Stimulated activated CD8-positive, alpha-beta memory T cell treated with anti-CD3 and anti-CD28 coated beads, Interleukin-4, amount 100 ng/mL, for 4 hours (primary cell): ENCODE measurements at places on chromosomes 11 and 22.

DNA sequence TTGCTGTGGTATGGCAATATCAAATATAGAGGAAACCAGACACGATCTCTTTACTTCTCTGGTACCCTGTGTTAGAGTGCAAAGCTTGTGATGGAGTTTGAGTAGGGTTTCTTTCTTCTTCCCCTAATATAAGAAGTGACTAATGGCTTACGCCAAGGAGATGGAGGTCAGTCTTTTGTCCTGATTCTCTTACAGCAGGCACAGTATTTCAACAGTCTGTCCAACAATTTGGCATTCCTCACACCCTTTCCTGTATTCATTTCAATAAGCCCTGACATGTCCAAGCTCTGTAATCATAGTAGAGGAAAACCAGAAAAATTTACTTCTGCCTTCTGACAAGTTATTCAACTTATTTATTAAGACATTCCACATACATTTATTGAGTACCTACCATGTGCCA, 546.2 kb downstream of the TMEM135 start:
- DNase-seq: no peak

GRCh38 chr11:68010090-68011041, at the start of gene ALDH3B1:
ALDH3B1 (plus strand) TSS chr11:68010327; CDS start chr11:68015298, 4,971 bp downstream.
- no peak for DNase-seq

DNA sequence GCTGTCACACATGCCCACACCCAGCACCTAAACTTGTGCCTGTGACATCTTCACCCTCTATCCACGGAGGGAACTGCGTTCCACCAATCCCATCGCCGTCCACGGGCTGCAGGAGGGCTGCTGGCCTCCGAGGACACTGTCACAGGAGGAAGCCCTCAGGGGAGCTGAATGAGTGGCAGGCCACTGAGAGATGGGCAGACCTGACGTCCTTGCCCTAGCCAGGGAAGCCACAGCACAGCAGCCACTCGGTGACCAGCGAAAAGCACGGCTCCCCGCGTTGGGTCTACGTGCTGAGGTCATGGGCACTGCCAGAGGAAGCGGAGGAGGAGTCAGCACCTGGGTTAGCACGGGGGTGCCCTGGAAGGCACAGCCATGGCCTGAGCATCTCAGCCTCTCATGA, 50.5 kb downstream of the IGSF9B start:
- no peak for DNase-seq

- DNase-seq: no peak
These were observed 3.4 kb downstream of the IRF7 start for GRCh38 chr11:612201-612960.

- DNase-seq: no peak
These were observed 507.0 kb downstream of the NTM start for GRCh38 chr11:131877246-131877942.

- no peak for DNase-seq
These were observed 33.3 kb upstream of the KCNJ11 start for GRCh38 chr11:17421781-17422180.

DNA sequence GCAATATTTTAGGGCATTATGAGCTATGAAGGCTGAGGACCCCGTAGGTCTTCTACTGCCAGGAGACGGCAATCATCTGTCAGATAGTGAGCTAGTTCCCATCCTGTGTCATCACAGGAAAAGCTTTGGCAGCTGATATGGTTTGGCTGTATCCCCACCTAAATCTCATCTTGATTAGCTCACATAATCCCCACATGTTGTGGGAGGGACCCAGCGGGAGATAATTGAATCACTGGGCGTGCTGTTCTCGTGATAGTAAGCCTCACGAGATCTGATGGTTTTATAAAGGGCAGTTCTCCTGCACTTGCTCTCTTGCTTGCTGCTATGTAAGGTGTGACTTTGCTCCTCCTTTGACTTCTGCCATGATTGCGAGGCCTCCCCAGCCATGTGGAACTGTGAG, 18.1 kb downstream of the CSRP3 start:
- no peak for DNase-seq

- DNase-seq: no peak
These were observed 120.9 kb downstream of the ME3 start for GRCh38 chr11:86551288-86552092.

DNA sequence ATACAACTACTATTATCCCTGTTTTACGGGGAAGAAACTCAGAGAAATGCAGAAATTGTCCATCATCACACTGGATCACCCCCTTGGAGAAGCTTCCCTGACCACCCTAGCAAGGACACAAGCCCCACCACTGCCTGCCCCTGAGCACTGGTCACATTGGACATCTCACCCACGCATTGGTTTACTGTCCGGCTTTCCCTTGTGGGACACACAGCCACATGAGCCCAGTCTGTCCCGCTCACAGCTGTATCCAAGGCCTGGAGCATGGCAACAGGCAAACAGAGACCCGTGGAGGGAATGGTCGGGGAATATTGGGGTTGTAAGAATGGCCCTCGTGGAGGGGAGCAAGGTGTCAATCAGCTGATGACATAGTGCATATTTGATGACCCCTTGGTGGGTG, 42.7 kb upstream of the FGF3 start:
- no peak for DNase-seq

DNA sequence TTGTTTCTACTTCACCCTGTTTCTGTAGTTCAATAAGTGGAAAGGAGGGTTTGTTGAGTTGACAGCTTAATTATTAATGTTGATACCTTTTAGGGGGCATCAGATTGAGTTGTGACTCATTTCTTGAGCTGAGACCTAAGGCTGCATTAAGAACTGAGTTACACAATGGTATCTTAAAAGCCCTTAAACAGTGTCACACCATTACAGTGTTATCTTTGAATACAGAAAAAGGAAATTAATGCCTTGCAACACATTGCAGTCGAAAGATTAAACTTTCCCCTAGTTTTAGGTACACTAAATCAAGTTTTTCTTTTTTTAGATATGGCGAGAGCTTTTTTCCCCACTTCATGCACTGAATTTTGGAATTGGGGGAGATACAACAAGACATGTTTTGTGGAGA, 16.7 kb downstream of the PAFAH1B2 start:
- DNase-seq: no peak

DNA sequence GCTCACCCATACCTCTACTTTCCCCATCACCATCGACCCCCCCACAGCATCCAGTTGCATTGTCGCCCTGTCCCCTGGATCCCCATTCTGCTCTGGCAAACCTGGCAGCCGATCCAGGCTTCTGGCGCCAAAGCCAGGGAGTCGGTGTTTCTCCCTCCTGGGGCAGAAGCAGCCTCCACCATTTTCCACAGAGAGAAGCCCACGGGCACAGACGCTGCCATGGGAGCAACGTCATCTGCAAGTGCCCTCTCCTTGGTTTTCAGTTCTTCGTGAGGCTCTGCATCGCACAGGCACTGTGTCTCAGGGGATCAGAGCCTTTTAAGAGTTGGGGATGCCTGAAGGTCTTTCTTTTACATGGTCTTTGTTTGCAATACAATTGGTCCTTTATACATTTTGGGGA, 2.3 kb downstream of the YPEL4 start:
- no peak for DNase-seq

GRCh38 chr11:57146301-57146700, 35.5 kb upstream of the LRRC55 start:
- DNase-seq: no peak

- DNase-seq: no peak
These were observed 34.4 kb upstream of the CD5 start for GRCh38 chr11:61067782-61068446.

DNA sequence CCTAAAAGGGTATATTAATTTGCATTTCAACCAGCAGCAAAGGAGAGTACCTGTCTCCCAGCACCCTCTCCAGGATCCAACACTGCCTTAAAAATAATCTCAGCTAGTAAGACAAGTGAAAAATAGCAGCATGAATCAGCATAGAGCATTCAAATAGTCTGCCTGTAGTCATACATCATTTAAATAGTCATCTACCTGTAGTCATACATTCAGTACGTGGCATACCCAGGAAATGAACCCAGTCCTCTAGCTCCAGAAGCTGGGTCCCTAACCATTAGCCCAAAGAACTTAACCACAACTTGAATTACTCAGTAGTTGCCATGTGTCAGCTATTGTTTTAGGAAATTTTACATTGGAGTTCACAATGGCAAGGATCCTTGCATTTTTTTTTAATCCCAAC, 9.3 kb downstream of the TENM4 start:
- no peak for DNase-seq

DNA sequence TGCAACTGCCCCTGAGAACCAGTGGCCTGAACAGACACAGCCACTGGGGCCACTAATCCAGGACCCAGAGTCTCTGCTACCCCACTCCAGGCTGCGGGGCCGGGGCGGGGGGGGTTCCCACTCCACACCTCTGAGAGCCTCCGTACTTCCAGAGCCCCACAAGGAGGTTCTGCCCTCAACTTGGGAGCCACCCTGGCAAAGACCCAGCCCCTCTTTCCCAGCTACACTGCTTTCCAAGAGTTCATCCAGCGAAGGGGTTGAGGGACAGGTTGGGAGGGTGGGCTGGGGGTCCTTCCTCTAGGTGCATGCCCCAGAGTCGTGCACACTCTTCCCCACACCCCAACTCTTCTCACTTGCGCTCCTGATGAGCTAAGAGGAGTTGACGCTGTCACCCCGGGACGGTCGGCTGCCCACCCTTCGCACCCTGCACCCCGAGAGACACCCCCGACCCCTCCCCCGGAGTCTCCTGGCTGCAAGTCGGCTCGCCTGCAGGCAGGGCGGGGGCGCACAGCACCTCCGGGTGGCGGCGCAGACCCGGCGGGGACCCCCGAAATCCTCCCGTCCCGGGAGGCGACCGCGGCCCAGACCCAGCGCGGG, 531 bp downstream of the RAB3IL1 start:
- DNase-seq: no peak

GRCh38 chr11:117333917-117334316, 6.3 kb downstream of the CEP164 start:
- DNase-seq: no peak

DNA sequence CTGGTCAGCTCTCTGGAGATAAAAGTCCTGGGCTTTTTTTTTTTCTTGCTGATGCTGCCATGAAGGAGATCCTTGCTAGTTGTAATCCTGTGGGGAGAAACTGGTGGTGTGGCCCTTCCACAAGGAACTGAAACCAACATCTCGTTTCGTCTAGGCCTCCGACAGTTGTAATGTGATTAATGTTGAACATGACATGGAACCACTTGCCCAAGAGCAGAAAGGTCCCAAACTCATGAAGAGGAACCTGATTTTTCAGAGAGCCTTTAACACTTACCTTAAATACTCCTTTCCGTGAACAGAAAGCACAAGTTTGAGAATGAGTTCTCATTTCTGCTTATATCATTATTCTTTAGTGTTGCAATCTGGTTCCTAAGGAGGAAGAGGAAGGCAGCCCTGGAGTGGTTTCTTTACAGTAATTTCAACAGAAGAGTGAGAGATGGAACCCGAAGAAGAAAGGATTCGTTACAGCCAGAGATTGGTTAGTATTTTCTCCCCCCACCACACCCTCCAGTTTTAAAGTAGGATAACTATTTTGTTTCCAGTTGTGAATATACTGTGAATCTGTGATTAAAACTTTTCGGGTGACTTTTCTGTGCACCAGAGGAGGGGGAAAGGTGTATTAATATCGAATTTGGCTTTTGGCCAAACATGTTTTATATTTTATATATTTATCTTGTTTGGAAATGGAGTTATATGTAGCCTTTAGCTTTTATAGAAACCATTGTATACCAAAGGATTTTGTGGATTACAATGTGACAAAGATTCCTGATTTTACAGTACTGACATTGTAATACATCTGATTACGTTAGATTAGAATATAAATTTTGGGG, 2.0 kb downstream of the KDM2A start:
- DNase-seq: no peak

DNA sequence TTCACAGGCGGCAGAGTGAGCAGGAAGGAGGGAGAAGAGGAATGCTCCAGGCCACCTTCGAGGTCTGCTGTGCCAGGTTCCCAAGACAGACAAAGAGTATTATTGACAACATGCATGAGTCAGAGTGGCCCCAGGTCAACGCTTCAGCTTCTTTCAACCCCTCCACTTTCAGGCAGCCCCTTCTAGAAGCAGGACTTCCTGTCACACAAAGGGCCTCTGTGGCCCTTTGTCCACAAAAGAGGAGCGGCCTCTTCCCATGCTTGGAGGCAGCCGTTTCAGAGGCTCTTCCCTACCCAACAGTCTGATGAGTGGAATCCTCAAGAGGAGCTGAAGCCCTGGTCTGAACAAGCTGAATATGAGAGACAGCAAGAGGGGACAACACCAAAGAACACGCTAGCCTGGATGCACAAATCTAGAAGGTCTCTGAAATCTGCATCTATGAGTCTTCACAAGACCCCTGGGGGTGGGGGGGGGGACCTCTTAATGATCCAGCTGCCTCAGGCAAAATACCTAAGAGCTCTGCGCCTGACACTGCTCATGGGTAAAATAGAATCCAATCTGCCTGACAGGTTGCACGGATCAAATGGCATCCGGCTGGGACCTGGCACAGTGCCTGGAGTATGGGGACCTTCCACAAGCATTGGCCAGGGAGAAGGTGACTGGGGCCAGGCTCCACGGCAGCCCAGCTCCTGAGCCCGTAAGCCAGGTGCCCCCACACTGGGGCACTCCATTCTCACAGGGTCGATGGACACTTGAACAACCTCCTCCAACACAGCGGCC, 67.5 kb downstream of the PACSIN2 start:
- no peak for DNase-seq

GRCh38 chr22:46025973-46026898, 49.3 kb upstream of the WNT7B start:
- DNase-seq: no peak

GRCh38 chr22:46418827-46419226, 83.3 kb downstream of the TRMU start:
- DNase-seq: no peak

DNA sequence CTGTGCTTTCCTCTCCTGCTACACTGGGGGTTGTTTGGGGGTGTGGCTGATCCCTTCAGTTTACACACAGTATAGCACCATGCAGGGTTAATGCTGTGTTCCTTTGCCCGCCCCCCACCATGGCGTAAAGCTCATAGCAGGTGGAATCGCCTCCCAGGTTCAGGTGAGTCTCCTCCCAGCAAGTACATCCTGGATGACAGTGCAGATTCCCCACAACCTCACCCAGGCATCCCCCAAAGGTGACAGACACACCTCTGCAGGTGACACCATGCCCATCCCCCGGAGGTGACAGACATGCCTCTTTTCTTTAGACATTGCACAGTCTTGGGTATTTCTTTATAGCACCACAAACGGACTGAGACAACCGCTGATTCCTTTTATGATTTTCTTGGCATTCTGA, 343.7 kb downstream of the BRD1 start:
- no peak for DNase-seq

DNA sequence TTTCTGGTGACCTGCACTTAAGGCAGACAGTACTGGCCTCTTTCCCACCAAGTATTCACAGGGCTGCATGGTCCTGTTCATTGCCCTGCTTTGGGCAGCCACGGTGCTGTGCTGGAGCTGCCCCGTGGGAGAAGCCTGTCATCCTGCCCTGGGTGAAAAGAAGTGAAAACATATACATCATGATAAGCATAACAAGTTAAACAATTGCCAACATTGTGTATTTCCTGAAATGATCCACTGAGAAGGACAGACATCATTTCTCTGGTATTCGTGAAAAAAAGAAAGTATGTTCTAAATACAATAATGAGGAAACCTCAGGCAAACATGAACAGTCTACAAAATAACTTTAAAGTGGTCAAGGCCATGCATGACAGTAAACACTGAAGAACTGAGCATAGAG, 393.1 kb downstream of the TMEM135 start:
- no peak for DNase-seq
